ENCODE measurements at places on chromosomes 3 and 15.

- peak; percentile 15 for DNase-seq
Observed at GRCh38 chr3:175495331-175495730, 636.2 kb downstream of the NAALADL2 start.

GRCh38 chr3:127615631-127616305 is 13.2 kb upstream of the PODXL2 start:
- no peak for DNase-seq

GRCh38 chr15:89743594-89743993 is 7.5 kb downstream of the MESP1 start:
- no peak for DNase-seq

DNA sequence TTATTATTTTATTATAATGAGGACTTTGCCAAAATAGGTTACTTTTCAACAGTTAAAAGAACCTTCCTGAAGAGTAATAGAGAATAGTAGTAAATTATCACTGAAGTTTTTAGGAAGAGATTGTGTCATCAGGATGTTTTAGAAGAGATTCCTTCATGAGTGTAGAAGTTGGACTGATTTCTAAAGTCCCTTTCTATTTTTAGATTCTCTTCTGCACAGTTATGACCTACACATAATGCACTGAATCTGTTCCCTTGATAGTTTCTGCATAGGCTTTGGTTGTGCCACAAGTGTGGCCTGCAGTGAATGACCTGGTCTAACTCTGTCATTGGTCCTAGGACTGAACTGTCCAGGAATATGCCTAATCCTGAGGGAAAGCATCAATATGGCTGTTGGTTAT is 23.9 kb downstream of the SLC35A5 start:
- no peak for DNase-seq

- DNase-seq = no peak
Observed at GRCh38 chr3:197746209-197746608, 3.5 kb upstream of the FYTTD1 start.

DNA sequence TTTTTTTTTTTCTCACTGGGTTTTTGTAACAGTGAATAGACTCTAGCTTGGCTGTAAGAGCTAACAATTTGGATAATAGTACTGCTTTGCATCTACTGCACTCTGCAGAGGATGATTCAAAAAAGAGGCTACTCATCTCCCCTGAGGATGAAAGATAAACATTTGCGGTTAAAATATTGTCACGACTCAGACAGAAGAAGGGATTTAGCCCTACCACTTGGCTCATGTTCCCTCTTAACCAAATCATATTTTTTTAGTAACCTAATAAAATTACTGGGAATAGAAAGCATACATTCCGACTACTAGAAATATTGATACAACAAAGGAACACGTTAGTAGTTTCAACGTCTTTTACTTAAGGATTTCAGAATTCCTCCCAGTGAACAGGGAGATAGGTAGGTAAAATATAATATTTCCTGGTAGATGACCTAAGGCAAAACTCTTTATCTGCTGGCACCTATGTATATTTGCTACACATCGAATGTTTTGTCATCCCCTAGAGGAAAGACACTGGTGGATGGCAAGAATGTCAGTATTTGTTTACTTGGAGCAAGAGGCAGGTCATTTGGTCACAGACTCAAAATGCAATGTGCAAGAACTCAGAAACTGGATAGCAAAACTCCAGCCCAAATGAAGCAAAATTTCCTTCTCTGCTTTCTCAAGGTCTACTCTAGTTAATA is 110.8 kb downstream of the GREM1 start:
- no peak for DNase-seq

GRCh38 chr3:108320746-108321350 is 24.5 kb downstream of the HHLA2 start:
- DNase-seq = no peak

GRCh38 chr3:123781571-123782275 is 102.4 kb downstream of the MYLK start:
- no peak for DNase-seq

GRCh38 chr3:124281453-124282316 is 289.8 kb upstream of the ROPN1 start:
- peak; percentile 20 for DNase-seq

Data from GM10248 (cell line).